Activated CD4-positive, alpha-beta T cell treated with anti-CD3 and anti-CD28 coated beads, Interleukin-2, amount 50 U/mL, for 1 hour (primary cell): ENCODE measurements at places on chromosomes 16 and 17.
A peak's percentile ranks its signal among the peaks of the same experiment; 100 is the strongest.

DNA sequence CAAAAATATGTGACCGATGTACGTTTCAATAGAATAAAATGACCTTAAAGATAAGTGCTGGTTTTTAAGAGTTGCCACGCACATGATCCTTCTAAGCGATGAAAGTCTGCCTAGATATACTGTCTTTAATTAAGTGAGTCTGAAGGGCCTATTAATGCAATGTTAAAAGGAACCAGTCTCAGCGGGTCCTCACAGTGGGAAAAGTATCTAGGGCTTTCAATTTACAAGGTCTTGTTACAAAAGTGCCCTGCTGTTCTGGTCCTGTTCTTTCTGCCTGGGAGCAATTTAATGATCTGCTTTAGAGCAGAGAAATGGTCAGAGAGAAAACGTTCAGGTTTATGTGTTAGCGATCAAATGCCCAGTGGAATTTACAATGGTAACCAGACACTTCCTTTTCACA, 864.0 kb downstream of the KCNJ2 start:
- no peak for DNase-seq

GRCh38 chr16:19696328-19696727, 21.7 kb downstream of the KNOP1 start:
- peak; percentile 53 for DNase-seq

DNA sequence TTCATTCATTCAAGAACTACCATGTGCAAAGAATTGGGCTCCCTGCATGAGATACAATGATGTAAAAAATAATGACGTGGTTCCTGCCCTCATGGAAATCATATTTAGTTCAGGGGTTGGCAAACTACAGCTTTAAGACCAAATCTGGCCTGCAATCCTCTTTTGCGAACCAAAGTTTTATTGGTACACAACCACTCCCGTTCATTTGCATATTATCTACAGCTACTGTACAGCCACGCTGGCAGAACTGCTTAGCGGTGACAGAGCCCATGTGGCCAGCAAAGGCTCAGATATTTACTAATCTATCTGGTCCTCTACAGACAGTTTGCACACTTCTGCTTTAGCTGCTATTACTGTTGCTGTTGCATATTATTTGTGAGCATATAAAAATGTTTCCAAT, 167.7 kb downstream of the XYLT1 start:
- DNase-seq: no peak

DNA sequence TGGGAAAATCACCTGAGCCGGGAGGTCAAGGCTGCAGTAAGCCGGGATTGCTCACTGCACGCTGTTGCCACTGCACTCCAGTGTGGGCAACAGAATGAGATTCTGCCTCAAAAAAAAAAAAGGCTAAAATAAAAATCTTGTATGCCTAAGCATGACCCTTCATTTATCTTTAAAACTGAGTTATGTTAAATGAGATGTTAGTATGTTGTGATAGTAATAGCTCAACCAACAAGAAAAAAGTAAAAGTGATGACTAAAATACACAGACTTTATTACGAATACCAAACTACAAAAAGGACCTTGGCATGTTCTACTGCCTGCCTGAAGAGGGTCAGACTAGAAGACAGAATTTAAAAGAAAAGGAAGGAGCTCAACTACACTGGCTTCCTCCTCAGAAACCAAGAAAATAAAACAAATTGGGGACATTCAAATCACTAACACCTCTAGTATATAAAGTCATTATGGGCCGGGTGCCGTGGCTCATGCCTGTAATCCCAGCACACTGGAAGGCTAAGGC, 4.4 kb downstream of the SMURF2 start:
- DNase-seq: no peak

- no peak for DNase-seq
Measured at GRCh38 chr17:48624544-48625494, 1.3 kb downstream of the HOXB9 start.

DNA sequence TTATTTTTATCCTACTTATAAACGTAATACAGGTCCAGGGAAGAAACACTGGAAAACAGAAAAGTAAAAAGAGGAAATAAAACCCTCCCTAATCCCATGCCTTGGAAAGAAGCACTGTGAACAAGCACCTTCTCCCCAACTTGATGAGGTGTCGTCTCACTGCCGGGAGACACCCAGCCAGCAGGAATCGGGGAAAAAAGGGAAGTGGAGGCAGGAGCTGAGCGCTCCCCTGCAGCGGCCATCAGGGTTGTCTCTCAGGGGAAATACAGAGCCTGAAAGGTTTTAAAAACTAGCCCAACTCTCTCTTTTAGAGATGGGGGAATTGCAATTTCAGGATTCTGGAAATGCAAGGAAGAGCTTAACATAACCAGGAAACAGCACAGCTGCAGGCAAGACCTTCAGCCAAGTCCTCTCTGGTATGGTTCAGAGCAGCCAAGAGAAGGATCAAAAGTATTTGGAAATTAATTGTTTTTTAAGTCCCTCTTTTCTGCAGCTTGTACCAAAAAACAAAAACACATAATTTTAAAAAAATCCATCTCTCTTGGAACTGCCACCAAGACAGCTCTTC, 96.3 kb upstream of the RCVRN start:
- DNase-seq: no peak

DNA sequence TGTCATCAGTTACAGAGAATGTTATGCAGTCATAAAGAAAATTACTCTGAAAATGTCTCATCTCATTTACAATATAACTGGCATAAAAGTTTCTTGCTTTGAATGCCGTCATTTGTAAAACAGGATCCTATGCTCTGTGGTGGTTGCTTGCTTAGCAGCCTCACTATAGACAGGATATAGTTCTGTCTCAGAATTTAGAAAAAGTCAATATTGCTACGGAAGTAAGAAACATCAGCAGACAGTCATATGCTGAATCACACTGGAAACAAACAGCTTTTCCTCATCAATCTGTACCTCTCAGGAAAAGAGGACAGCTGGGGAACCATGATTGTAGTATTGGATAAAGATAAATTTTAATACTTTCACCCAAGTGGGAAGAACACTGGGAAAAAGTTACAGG, 105.5 kb downstream of the MYO1D start:
- no peak for DNase-seq

DNA sequence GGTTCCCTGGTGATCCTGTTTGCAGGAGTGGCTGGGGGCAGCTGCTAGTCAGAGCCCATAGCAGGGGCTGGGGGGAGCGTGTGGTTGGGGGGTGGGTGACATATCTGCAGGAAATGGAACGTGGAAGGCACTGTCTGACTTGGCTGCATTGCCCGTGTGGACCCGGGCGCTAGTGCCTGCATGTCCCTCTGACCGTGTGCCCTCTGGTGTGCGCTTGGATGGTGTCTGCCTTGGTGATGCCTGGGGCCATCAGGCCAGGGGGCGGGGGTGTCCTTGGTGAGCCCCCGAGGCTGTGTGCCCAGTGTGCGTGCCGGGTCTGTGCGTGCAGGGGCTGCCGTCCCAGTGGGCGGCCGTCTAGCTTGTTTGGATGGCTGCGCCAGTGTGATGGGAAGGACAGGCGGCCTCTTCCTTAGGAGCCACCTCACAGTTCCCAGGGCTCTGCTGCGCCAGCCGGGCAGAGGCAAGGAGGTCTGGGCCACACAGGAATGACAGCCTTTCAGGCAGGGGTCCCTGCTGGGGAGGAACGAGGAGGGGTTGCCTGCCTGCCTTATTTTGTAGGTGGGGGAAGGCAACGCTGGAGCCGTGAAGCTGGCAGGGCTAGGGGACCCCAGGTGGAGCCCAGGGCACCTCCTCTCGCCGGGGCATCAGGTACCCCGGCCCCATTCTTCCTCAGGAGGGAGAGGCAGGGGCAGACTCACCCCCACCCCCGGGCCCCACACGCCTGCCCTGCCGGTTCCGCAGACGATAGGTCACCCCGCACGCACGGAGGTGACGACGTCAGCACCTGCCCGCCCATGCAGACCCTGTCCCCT, 693 bp downstream of the NDRG4 start:
- DNase-seq: no peak
